Sigmoid colon (tissue), 7 donors: ENCODE measurements at places on chromosomes 4 and X. TPM values are rescaled to one million over a fixed set of nuclear protein-coding genes. Genes with fewer than 3 reads are reported as not detected.

The ADGRL3 gene
- total RNA-seq, result 5.4 TPM

The G6PD gene
- total RNA-seq, result 15.0 TPM

DNA sequence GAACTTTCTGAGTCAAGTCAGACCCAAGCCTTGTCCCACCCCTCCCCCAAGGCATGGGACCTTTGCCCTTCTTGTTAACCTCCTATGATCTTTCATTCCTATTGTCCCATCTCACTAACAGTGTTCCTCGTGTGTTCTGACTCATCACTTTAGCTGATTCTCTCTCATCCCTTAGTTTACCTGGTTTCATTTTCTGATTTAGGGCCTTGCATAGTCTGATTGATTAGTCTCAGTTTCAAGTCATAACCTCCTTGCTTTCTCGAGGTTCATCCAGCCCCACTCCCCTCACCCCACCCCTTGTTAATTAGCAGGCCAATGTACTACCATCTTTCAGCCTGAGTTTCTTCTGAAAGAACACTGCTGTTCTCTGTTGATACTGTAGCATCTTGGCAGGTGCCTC is 517.4 kb downstream of the RPA4 start:
- no peak for DNase-seq

- no peak for DNase-seq
Measured at GRCh38 chr4:104989371-104989770, 157.3 kb upstream of the TET2 start.

GRCh38 chr4:165667969-165668368 is 205.1 kb upstream of the TLL1 start:
- DNase-seq, result no peak

DNA sequence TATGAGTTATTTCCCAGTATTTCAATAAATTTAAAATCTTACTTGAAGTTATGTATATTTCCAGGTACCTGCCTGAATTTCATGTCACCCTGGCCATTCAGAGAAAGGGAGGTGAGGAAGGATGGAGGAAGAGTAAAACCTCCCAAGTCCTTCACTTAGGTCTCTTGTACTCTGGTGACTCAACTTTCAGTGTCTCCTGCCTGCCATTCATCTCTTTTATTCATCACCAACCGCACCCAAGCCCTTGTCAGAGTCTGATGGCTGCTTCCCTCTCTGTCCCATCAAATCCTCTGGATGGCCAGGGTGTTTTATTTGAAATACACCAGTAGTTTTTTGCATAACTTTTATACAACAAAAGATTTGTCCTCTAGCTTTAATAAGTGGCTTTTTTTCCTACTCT is 17.8 kb downstream of the TMPRSS11E start:
- DNase-seq, result no peak

The HPSE gene
- total RNA-seq, result 0.54 TPM

DNA sequence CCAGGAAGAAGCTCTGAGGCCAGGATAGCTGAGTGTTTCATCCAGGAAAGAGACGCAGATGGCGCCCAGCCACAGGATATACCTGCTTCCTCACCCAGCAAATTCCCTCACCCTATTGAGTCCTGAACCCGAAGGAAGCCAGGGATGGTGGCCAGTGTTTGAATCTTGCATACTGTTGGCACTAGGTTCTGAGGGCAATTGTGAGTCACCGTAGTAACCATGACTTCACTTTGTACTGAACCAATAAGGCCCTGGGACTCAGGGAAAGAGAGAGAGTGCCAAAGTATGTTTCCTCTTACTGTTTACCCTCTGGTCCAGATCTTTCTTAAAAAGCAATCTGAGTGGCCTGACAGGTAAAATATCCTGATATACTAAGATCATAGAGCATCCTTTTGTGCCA is 25.6 kb upstream of the SMIM10L2A start:
- no peak for DNase-seq

DNA sequence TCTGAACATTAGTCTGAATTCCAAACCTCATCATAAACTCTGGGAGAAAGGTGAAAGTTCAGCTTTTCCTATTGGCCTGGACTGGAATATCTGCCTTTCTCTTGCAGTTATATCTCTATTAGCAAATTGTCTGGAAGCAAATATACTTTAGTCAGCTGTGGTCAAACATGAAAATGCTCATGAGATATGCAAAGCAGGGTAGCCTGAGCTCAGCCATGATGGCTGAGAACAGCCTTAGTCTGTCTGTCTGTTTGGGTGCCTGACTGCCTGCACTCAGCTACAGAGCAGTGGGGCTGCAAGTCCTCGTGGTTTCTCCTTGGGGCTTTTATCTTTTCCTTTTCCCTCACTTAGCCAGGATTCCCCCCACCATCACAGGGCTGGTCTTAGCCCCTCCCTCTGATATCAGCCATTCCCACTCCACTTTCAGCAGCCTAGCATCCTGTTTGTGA is 19.5 kb upstream of the PGRMC2 start:
- DNase-seq, result no peak

- DNase-seq, result no peak
Measured at GRCh38 chr4:28228561-28229491, 1368.2 kb downstream of the STIM2 start.

DNA sequence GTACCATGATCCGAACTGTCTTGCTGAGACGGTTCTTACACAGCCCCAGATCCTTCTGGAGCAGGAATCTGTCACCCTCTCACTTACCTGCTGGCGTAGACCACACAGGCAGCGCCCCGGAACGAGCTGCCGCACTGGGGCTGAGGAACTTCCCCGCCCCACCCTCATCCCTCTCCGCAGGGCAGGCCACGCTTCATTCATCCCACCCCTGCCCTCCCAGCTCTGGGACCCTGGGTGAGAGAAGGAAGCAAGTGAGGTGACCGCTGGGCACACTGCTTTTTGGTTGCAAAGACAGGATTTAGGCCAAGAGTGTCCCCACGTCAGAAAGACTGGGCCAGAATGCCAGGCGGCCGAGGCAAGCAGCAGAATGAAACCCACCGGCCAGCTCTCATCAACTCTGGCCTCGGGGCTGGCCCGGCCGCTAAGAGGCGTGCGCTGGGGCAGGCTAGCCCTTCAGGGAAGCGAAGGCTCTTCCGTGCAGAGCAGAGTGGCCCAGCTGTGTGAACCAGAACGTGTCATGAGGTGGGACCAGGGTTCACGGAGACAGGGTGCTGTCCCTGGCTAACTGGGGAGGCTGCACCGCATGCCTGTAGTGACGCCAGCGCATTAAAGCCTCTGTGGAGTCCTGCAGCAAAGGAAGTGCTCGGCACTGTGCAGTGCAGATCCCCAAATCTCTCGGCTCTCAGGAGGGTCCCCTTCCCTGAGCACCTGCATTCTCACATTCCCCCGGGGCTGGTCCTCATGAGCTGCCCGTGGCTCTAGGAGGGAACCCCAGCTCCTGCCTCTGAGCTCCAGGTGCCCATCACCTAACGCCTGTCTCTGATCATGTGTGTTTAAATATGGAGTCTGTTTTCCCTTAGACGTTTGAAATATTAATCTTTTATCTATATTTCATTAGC is 6.4 kb downstream of the LRPAP1 start:
- peak; percentile 48 for DNase-seq
